ENCODE measurements at places on chromosomes 5 and 9. TPM values are rescaled to one million over a fixed set of nuclear protein-coding genes. Genes with fewer than 3 reads are reported as not detected.

GRCh38 chr9:98071737-98072136 is 15.2 kb downstream of the NANS start:
- no peak for DNase-seq

DNA sequence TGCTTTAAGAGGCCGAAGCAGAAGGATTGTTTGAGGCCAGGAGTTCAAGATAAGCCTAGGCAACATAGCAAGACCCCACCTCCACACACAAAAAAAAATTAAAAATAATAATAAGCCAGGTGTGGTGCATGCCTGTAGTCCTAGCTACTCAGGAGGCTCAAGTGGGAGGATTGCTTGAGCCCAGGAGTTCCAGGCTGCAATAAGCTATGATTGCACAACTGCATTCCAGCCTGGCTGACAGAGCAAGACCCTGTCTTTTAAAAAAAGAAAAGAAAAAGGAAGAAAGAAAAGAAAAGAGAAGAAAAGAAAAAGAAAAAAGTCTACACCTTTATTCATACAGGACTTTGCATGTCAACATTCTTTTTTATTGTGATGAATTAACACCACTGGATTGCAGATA is 2125.8 kb downstream of the MAT2B start:
- DNase-seq: no peak

GRCh38 chr9:110298043-110298605 is 39.5 kb downstream of the TXNDC8 start:
- no peak for DNase-seq

GRCh38 chr5:68352166-68352565 is 136.6 kb downstream of the PIK3R1 start:
- no peak for DNase-seq

DNA sequence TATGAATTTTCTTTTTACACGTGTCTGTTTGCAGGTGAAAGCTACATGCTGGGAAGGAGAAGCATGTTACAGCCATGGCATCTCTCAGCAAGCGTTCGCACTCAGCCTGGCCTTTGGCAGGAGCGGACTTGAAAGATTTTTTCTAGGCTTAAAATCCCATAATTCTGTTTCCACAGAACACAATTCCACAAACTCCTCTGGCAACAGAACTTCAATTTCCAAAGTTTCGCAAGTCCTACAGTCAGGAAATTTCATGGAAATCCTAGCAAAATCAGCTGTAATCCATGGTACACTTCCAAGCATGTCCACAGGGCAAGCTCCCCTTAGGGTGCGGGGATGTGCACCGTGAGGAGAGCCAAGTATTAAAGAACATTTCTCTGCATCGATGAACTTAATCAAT is 35.9 kb downstream of the SUB1 start:
- no peak for DNase-seq

DNA sequence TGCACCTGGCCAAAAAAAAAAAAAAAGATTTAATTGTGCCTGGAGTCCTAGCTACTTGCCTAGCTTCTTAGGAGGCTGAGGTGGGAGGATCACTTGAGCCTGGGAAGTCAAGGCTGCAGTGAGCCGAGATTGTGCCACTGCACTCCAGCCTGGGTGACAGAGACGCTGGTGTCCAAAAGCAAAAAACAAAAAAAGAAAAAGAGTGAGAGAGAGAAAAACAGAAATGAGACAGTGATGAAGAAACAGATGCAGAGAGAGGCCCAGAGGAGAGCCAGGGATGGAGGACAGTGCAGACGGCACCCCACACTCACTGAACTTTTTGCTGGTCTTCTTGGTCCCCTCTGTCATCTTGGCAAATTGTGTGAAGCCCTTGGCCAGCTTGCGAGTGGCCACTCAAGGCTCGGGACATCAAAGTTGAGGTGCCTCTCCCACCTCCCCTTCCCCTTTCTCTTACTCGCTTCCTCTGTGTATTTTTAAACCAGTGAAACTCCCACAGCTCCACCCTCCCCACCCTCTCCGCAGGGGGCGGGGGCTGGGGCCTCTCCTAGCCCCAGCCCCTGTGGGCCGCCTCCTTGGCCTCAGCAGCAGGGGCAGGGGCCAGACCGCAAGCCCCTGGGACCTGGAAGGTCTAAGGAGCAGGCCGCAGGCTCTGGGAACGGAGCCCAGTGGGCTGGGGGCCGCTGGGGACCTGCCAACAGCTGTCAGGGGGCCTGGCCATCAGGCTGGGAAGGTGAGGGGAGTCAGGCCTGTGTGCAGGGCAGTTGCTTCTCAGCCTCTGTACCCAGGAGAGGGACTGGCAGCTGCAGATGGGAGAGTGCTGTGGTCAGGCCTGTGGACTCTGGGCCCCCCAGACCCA is at the start of gene SH2D3C:
SH2D3C (minus strand) TSS at position 387 of the 856 bp plus-strand sequence; CDS start at position 348, 39 bp downstream.
- no peak for DNase-seq

The GABRA6 gene
- not detected for total RNA-seq

The ENTPD2 gene
- 1.6 TPM for total RNA-seq

The HSD17B4 gene
- total RNA-seq: 152 TPM

The TMC1 gene
- total RNA-seq: not detected
